ENCODE measurements at places on chromosomes 12 and 14.
A peak's percentile ranks its signal among the peaks of the same experiment; 100 is the strongest.

DNA sequence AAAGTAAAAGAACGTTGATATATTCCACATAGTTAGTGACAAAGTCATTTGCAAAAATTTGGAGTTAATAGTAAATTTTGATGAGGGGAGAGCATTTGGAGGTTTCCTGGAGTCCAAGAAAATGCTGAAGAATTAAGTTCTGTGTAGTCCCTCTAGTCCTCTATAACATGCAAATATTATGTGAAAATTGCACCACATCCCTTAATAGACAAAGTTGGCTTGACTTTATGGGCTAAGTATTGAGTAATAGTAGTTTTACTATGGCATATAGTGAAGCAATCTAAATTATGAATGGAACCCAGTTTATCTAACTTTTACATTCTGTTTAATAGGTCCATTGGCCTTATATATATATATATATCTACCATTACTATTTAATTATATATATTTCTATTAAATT, 66.4 kb upstream of the DCN start:
- no peak for DNase-seq

- no peak for DNase-seq
These were observed at the start of gene KRT71 for GRCh38 chr12:52552681-52553195. KRT71 (minus strand) TSS chr12:52553145; CDS start chr12:52553077, 68 bp downstream.

DNA sequence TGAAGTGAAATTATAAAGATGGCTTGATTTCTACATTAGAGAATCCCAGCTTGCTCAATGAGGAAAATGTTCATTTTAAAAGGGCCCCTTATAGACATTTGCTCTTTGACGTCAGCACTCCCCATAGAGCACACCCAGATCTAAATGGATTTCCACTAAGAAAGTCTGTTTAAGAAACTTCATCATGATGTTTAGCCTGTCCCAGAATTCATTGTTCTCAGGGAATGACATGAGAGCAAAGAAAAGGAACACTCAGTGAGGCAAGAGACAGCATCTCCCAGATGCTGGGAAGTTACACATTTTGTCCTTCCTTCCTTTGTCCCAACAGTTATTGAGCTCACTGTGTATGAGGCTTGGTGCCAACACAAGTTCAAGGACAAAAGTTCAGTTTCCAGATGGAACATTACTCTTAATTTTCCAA, 4.9 kb downstream of the PHLDA1 start:
- DNase-seq: no peak

DNA sequence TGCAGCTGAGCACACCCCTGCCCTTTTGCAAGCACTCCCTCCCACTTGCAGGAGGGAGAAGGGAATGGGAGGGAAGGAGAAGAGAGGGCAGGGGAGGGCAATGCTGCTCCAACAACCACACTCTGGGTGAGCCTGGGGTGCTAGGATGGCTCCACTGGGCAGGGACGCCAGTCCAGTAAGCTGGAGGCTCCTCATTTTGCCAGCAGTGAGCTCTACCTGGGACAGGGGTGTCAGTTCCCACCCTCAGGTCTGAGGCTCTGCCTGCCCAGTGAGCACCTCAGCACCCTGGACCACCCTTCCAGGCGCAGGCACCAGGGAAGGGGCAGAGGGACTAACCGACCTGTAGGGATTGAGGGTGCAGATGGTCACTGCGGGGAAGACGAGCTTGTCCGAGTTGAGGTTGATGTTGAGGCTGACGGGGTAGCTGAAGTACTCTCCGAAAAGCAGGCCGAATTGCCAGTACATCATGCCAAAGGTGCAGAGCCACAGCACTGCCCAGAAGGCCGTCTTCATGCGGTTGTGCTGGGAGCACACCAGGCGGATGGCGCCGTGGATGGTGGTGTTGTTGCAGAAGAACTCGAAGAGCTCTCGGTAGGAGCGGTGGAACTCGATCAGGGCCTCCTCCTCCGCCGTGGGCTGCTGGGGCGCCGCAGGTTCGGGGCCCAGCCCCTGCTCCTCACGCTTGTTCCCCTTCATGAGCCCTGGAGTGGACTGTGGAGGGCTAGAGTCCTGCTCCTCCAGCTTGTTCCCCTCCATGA, 1.2 kb downstream of the SCNN1A start:
- DNase-seq: no peak

- DNase-seq: peak; percentile 91
These were observed 1.7 kb upstream of the GPR68 start for GRCh38 chr14:91246051-91246852.

DNA sequence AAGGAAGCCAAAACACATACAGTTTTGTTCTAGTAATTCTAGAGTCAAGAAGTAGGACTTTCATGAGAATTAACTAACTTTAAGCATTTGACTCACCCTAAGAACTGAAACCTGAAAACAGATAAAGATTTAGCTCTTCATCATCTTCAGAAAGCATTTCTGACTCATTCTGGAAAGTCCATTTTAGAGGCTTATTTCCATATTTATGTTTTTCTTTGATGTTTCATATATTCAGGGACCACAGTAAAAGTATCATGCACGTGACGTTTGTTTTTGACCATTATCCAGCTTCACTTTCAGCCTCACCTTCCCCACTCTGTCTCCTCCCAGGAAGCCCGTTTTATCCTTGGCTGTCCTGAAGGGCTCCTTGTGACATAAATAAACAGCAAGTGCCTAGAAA, 79.2 kb downstream of the MDGA2 start:
- DNase-seq: no peak

- DNase-seq: no peak
These were observed 20.6 kb upstream of the PYGL start for GRCh38 chr14:50964683-50965390.

- DNase-seq: no peak
These were observed 16.4 kb downstream of the NAV3 start for GRCh38 chr12:77847060-77847541.

DNA sequence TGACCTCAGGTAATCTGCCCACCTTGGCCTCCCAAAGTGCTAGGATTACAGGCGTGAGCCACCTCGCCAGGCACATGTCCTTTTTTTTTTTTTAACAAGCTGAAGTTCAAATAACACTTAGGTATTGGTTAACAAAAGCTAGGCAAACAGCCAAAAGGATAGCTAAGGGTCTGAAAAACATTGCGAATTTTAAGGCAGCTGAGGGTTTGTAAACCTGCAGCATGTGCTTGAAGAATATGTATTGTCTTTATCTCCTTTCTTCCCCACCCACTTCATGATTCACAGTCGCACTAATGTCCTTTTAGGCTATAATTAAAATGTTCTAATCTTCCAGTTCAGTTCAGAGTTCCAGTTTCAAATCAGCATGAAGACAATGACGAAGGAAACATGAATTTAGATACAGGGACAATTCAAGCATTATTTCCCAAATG, 30.1 kb upstream of the CERS5 start:
- no peak for DNase-seq

DNA sequence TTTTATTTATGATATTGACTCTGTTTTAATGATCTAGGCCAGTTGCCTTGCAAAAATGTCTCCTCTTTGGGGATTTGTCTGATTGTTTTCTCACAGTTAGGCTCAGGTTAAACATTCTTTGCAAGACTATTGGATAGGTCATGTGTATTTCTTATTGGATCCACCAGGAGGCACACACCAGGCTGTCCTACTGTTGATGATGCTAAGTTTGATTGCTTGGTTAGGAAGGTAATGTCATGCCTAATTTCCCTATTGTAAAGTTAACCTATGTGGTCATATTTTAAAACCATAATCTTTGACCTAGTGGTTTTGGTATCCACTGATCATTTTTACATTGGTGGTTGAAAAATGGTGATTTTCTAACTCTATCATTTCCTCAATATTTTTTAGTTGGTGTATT, 137.1 kb downstream of the BRMS1L start:
- no peak for DNase-seq

- DNase-seq: peak; percentile 100
These were observed at the start of gene OS9 for GRCh38 chr12:57693659-57694458. OS9 (plus strand) TSS chr12:57694132; CDS start chr12:57694162, 30 bp downstream.

DNA sequence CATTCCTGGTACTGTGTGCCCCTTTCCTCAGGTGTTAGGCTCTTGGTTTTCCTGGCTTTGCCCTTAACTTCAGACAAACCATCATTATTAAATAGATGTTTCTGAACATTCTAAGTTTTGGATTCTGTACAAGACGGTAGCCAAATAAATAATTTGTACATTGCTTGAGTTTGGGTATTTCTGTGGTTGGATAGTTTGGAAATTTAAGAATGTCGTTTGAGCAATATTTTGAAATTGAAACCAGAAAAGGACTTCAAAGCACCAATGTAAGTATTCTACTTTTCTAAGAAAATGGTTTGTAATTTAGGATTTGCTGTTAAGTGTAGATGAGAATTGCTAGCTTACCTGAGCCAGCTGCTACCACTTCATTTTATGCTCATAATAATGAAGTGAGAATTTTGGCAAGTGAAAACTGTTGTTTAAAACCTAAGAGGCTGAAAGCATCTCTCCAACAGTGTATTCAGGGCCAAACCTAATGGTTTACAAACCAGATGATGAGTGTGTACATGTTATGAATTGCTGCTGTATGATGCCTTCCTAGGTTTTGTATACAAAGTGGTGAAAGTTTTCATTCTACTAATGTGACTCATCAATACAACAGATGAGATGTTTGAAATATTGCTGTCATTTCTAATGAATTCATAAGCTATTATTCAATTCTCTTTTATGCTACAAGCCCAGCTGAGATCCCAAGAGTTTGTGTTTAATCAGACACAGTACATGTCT, 181.5 kb upstream of the PRKD1 start:
- no peak for DNase-seq

- DNase-seq: no peak
These were observed 5.6 kb upstream of the KANSL2 start for GRCh38 chr12:48687592-48687991.

DNA sequence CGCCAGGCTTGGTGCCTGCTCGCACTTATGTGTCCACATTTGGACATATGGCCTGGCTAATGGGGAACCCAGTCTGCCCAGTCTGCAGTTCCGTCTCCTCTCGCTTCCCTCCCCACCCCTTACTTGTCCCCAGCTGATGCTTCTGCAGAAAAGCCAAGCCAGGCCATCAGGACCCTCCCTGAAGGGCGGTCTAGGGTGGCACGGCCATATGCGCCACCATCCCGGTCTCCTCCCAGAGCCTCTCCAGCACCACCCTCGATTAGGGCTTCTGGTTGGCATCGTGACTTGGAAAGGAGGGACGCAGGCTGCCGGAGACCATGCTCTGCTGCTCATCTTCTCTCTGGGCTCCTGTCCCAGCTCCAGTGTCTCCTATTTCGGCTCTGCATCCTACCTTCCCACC, 54.6 kb downstream of the CALM1 start:
- DNase-seq: no peak

DNA sequence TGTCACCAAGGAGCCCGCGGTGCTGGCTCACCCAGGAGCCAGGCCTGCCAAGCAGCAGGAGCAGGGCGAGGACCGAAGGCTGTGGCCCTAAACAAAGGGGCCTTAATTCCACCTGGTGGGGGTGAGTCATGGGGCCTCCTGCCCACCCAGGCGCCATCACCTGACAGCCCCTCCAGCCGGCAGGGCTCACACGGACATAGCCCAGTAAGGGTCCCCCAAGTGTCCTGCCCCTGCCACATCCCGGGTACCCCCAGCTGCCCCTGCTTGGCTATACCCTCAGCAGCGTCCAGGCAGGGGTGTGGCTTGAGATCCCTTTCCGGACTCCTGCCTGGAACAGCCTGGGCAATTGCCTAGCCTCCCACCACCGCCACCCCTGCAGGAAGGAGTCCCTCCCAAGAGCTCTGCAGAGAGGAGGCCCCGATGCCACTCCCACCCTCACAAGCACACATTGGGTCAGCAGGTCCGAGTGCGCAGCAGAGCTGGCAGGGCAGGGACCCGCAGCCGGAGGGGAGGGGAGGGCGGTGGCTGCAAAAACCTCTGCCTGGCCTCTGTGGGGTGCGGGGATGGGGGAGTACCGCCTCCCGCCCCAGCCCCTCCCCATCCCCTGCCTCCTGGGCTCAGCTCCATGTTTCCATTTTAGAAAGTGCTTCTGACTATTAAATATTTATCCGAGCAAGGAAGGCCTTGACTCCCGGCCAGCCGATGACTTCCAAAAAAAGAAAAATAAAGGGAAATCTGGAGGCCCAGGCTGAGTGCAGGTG, 4.6 kb downstream of the AHNAK2 start:
- DNase-seq: no peak

- DNase-seq: no peak
These were observed at the start of gene PPFIA2 for GRCh38 chr12:81759190-81760051. PPFIA2 (minus strand) TSS chr12:81759350.

DNA sequence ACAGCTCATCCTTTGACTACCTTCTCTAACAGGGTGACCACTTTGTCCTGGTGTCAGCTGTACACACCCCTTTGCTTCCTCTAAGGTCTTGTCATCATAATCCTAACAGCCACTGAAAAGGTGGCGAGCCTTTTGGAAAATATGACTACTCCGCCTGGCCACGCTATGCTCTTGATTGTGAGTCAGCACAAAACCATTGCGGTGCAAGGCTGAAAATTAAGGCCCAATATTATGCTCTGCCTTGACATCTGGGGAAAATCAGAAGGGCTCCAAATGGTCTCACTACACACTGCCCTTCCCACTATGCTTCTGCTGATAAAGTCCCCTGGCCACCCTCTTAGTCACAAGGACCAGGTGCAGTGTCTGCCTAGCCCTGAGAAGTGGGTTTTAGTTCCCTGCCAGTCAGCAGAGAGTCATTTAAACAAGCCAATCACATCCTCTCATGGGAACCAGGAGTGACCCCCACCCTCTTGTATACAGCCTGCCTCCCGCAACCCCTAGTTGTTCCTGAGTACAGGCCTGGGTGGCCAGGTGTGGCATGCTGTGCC, 34.3 kb downstream of the FGD6 start:
- DNase-seq: no peak

- no peak for DNase-seq
These were observed 59.0 kb downstream of the CDC42BPB start for GRCh38 chr14:102998393-102998792.

DNA sequence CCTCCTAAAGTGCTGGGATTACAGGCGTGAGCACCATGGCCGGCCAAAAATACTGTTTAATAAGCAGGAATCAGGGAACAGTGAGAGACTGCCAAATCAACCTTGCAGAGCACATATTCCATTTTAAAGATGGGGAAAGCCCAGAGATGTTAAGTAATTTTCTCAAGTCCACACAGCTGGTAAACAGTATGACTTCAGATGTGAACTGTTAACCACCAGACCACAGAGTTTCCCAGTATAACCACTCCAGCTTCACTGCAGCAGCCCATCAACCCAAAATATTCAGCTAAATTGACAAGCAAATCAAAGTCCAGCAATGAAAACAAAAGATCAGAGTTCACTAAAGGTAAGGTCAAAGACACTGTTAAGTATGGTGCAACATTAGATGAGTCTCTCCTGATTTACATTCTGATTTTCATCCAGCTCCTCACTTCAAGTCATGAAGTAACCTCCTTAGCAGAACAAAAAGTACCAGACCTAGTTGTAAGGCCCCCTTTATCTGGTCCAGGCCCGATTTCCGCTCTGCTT, 82.1 kb downstream of the TRAFD1 start:
- DNase-seq: no peak

GRCh38 chr14:23636317-23637211, at the start of gene DHRS2:
DHRS2 (plus strand) TSS chr14:23636364; CDS start chr14:23638865, 2,501 bp downstream.
- DNase-seq: no peak

- no peak for DNase-seq
These were observed 225.7 kb downstream of the NUAK1 start for GRCh38 chr12:105912882-105913678.

GRCh38 chr14:53741479-53742232, 215.0 kb downstream of the BMP4 start:
- no peak for DNase-seq

- DNase-seq: no peak
These were observed 355.5 kb downstream of the SNAPC1 start for GRCh38 chr14:62117751-62118105.
